HT1080 (cell line): ENCODE measurements at places on chromosomes 2 and 18. TPM values are rescaled to one million over a fixed set of nuclear protein-coding genes. Genes with fewer than 3 reads are reported as not detected.

DNA sequence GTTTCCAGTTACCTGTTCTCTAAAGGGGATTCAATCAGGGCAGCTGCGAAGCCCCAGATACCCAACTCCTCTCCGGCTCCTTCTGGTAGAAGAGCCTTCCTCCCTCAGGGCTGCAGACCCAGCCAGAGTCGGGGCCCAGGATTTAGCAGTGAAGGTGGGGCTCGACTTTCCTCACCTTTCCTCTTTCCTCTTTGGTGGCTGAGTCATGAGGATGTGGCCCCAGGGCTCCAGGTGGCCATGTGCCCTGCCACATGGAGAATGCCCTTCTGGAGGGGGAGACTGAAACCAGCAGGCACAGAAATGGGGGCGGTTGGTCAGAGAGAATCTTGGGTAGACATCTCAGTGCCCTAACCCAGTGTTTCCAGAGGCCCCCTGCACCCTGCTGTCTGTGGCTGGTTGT, 402.6 kb downstream of the NBAS start:
- DNase-seq, result no peak

DNA sequence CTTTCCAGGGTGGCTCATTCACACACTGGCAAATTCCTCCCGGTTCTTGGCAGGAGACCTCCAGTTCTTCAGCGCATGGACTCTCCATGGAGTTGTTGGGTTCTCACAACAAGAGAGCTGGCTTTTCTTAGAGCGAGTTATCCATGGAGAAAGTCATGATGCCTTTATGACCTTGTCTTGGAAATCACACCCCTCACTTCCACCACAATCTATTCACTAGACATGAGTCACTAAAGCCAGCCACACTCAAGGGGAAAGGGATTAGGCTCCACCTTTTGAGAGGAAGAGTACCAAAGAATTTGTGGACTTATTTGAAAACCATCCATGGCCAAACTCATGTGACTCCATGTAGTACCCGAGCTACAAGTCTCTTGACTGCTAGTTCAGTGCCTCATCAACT, 160.5 kb downstream of the SETBP1 start:
- DNase-seq, result peak; percentile 69

DNA sequence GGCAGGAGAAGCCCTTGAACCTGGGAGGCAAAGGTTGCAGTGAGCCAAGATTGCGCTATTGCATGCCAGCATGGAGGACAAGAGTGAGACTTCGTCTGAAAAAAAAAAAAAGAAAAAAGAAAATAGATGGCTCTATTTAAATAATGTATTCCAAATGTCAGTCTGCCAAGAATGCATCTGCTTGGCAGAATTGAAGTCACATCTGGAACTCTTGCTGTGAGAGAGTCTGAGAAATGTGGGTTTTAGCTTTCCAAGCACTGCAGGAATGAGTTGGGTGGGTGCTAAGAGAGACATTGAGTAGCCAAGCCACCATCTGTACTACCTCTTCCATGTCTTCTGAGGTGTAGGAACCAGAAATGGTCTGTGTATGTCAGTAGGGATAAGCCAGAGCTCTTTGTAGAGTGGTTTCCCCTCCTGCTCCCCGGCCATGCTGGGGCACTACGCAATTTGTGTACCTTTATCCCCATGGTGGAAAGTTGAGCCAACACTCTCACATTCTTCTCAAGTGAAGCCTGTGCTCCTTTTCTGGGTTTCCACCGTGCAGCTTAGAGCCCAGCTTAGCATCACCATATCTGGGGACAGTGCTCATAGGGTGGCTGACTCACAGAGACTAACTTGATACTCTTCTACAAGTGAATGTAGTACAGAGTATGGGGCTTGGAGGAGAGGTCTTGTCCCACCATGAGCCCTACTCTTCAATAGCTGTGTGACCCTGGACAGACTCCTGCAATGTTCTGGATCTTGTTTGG, 25.3 kb downstream of the IL1F10 start:
- no peak for DNase-seq

CD207 gene
- not detected in 2 replicates for total RNA-seq

COL6A3 gene
- total RNA-seq, result 251 and 254 TPM in 2 replicates

TEKT4 gene
- total RNA-seq, result not detected in 2 replicates

MEP1B gene
- total RNA-seq, result not detected in 2 replicates
